GM12891 (cell line): ENCODE measurements at places on chromosomes 6 and 20.

GRCh38 chr6:91221072-91221720 lies 634.3 kb upstream of the MAP3K7 start:
- no peak for DNase-seq

DNA sequence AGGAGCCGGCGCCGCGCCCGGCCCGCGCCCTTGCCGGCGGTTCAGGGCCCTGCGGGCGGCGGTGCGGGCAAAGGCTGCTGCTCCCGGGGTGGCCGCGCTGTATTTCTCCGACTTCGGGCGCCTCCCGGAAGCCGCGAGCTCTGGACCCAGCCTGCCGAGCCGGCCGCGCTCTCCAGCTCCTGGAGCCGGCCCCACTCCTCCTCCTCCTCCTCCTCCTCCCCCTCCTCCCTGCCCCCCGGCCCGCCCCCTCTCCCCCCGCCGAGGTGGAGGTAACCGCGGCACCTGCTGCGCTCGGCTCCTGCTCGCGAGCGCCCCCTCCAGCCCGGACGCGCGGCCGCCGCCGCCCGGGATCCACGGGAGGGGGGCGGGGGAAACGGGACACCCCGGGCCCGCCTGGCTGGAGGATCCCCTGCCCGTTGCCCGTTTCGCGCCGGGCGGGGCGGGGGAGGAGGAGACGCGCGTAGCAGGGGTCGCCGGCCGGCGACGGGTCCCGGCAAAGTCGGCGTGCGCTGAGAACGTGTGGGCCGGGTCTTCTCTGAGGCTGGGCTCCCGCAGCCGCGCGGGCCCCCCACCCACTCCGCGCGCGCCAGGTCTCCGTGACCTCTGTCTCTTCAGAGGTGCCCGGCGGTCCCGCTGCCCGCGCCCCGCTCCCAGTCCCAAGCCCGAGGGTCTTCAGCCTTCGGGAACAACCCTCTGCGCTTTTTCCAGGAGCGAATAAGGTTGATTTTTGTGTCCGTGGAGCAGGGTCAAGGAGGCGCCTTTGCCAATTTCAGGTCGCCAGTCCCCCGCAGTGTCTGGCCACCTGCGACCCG lies at the start of gene SLC22A23:
TSS of gene SLC22A23 (minus strand) at position 153 of the 812 bp plus-strand sequence. CDS start 491 bp downstream, outside the sequence.
- DNase-seq, result peak; percentile 92

DNA sequence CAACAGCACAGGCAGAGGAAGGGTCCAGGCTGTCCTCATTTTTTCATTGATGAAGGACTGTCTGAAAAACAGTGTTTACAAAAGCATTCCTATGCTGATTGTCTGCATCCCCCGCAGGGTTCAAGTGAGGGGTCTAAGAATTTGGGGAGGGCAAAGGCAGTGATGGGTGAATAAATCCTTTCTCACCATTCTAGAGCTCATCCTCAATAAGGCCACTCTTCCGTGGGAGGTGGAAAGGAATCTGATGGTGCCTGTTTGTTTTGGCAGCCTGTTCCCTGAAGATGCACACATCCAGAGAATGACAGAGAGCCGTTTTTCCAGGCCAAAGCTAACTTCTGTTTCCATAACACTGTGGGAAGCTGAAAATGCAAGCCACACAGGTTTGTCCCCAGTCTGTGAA lies 164.5 kb downstream of the MOXD1 start:
- no peak for DNase-seq

- DNase-seq, result no peak
Observed at GRCh38 chr6:53432318-53433161, 83.8 kb upstream of the ELOVL5 start.

DNA sequence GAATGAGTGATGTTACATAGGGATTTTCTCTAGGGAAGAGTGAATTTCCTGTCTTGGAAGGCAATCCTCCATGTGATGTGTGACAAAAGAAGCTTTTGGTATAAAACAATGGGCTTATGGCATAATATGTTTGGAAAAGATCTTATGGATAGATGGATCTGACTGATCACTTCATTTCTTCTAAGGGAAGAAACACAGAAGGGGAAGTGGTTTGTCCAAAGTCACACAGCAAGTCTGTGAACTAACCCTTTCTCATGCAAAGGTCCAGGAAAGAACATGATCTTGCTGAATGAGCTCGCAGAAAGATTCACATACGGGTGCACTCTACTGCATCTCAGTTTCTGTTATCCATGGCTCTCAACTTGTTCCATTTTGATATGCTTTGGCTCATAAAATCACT lies 575.9 kb upstream of the JAG1 start:
- DNase-seq, result no peak

DNA sequence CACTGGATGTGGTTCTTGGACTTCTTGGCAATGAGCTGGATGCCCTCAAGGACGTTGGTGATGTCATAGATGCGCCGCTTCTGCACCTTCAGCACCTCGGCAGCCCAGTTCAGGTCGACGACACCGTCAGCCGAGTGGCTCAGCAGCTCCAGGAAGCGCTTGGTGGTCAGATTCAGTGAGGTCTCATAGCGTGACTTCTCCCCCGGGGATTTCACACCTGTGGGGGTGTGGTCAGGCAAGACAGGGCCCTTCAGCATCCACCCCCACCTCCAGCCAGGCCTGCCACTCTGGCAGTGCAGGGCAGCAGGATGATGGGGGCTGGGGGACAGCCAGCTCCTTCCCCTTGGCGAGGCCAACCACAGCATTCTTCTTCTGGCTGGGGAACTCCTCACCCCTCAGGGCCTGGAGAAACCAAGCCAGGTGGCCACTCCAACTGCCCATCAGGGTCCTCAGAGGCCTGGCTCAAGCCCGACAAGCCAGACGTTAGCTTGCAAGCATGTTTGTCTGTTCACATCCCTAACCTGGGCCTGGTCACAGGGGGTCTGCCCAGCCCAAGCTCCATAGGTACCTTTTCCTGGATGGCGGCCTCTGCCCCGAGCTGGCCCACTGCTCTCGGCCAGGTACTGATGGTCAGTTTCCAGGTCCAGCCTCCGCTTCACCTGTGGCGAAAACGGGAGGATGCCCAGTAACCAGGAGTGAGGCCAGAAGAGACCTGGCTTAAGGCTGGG lies 5.7 kb upstream of the NECAB3 start:
- peak; percentile 78 for DNase-seq

DNA sequence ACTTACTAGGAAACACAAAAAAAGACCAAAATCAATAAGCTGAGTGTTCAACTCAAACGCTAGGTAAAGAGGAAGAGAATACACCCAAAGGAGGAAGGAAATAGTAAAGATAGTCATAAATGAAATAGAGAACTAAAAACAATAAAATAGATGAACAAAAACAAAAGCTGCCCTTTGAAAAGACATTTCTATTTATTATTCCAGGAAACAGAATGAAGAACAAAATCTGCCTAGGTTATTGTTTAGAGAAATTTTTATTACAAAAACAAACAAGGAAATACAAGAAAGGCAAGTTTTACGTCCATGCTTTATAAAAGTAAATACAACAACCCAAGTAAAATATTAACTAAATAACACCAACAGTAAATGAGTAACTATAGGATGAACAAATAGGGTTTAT lies 20.1 kb downstream of the HLA-DMB start:
- no peak for DNase-seq

DNA sequence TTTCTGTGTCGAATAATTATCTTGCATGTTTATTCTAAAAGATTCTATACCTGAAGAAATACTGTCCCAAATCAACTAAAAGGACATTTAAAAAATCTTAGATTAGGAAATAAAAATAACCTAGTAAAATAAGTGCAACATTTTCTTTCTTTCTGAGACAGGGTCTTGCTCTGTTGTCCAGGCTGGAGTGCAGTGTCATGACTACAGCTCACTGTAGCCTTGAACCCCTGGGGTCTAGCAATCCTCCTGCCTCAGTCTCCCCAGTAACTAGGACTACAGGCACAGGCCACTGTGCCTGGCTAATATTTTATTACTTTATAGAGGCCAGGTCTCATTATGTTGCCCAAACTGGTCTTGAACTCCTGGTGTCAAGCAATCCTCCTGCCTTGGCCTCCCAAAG lies 48.7 kb downstream of the RARS2 start:
- DNase-seq, result no peak

GRCh38 chr20:17503301-17504065 lies 27.7 kb downstream of the BFSP1 start:
- DNase-seq, result no peak

- peak; percentile 72 for DNase-seq
Observed at GRCh38 chr20:327186-328026, 2.1 kb downstream of the SOX12 start.

DNA sequence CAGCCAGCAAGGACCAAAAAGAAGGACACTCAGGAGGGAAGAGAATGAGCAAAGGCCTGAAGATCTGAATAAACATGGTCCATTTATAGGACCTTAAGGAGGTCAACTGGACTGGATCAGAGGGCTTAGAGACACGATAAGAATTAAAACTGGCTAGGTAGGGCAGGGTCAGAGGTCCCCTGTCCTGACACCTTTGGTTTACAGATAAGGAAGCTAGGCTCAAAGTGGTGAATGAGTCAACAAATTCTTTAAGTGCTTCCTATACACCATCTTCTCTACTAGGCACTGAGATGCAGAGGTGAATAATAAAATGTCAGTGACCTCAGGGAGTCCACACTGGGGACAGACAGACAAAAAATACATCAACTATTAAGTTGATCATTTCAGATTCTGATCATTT lies 70.3 kb downstream of the HIVEP2 start:
- no peak for DNase-seq

GRCh38 chr20:20869161-20869775 lies 156.8 kb upstream of the RALGAPA2 start:
- no peak for DNase-seq

DNA sequence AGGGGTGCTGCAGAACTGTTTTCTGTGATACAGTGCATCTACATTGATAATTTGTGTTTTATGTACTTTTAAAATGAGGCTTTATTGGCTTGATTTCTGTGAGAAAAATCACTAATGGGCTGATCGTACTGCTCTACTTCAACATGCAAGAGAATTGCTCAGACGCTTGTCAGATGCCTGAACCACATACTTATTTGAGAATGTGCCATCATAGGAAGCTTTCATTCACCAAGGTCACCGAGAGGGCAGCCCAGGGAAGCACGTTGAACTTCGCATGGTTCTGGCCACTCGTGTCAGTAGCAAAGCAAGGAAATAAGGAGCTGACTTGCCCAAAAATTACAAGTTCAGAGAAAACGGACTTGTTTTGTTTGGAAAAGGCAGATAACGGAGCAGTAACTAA lies 168.5 kb upstream of the AKAP12 start:
- DNase-seq, result no peak

DNA sequence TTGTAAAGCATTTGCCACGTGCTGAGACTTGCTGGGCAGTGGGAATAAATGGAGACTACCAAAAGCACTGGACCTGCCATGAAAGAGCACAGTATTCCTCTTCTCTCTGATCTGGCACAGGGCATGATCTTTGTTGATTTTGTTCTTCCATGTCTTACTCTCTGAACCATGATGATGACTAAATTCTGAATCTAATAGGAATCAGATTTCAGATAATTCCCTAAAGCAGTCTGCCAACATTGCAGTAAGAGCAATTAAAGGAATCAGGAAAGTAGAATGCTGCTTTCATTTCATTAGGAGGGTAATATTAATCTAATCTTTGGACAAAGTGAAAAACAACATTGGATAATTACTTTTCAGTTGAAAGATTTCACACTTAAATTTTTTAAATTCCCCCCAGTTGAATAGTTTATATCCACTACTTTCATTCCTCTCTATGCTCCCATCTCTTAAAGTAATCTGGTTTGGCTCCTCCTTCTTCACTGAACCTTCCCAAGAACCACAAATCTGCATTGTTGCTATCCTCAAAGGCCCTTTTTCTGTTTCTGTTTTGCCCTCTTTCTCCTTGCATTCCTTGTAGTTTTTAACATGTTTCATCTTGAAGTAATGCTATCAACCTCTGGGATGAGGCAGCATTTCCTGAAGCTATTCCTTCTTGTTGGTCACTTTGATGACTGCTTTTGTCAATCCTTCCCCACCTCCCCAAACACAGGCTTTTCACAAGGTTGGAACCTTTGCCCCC lies 243.2 kb upstream of the TENT5A start:
- no peak for DNase-seq

GRCh38 chr6:4920914-4921410 lies 82.9 kb downstream of the RPP40 start:
- DNase-seq, result no peak

DNA sequence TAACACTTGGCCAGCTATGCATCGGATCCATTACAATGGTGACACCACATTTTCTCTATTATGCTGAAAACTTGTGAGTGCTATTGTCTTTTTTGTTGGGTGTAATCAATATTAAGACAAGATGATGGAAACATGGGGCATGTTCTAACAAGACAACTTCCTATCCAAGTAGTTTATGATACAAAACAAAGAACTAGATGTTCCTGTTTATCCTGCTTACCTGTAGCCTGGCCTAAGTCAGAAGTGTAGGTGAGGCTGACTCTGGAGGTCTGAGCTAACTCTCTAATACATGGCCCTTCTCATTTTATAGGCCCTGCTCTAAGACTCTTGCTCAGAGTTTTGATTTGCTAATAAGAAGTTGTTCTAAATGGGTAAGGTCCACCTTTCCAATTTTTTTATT lies 242.4 kb upstream of the STXBP5 start:
- no peak for DNase-seq

DNA sequence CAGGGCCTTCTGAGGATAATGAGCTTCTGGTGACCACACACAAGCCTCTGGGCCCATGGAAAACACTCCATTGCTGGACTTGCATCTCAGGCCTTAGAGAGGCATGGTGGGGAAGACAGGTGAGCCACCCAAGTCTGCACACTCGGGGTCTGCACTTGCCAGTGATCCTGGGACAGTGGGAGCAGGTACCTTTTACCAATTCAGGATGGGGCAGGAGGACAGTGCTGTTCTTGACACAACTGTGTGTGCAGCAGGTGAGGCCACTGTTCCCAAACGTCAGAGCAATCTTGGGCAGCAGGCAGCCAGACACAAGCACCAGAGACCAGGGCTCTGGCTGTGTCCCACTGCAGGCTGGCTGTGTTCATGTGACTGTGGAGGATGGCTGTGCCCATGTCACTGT lies 221.3 kb downstream of the ERMARD start:
- no peak for DNase-seq

- no peak for DNase-seq
Observed at GRCh38 chr20:5448449-5449118, 131.8 kb upstream of the PROKR2 start.

- DNase-seq, result no peak
Observed at GRCh38 chr20:41100001-41100480, 37.3 kb upstream of the PLCG1 start.

GRCh38 chr6:152201120-152201519 lies 393.6 kb downstream of the ESR1 start:
- no peak for DNase-seq

GRCh38 chr20:23649242-23649641 lies 11.5 kb upstream of the CST3 start:
- DNase-seq, result no peak

DNA sequence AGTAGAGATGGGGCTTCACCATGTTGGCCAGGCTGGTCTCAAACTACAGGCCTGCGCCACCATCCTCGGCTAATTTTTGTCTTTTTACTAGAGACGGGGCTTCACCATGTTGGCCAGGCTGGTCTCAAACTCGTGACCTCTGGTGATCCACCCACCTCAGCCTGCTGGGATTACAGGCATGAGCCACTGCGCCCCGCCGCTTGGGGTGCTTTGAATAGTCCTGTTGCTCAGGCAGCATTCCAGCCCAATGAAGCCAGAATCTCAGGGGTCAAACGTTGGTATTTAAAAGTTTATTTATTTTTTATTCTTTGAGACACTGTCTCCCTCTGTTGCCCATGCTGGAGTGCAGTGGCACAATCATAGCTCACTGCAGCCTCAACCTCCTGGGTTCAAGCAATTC lies 11.3 kb downstream of the MOCS3 start:
- no peak for DNase-seq
